ENCODE measurements at places on chromosomes 1 and 21. TPM values are rescaled to one million over a fixed set of nuclear protein-coding genes. Genes with fewer than 3 reads are reported as not detected.
A peak's percentile ranks its signal among the peaks of the same experiment; 100 is the strongest.

DNA sequence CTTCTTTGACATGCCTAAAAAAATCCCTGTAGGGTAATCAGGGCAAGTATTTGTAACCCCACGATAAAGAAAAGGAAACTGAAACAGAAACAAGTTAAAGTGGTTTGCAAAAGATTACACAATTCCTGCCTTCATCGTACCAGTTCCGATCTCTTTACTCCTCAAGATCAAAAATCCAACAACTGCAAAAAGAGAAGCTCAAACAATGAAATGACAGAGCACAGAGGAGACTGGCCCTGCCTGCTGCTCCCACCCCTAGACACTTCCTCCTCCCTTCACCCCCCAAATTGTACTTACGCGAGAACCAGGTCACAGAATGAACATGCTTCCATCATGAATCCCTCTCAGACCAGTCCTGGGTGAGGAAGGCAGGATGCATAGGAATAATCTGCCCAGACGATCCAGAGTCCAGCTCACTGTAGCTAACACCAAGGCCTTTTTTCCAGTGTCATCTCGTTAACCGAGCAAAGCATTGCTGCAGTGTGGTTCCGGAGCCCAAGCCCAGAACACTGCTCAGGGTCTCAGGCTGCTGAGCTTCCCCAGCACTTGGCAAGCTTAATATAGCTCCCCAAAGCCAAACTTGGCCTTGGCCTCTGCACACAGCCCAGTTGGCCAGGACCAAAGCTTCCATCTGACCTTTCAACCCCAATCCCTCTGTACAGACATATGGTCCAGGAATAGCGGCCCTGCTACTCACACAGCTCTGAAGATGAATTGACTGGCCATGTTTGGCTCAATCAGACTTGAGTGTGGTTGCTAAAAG is 20.3 kb downstream of the RXRG start:
- peak; percentile 38 for DNase-seq

DNA sequence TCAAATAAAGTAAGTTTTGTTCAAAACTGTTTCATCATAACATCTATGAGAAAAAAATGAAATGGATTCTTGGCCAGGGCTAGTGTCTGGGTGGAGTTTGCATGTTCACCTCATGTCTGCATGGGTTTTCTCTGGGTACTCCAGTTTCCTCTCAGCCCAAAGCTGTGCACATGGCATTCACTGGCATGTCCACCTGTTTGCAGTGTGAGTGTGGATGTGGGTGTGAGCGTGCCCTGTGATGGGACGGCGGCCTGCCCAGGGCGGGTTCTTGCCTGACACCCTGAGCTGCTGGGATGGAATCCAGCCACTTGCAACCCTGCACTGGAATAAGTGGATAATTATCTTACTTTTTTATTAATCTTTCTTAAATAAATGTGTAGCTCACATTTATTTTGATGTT is 185.5 kb downstream of the RYR2 start:
- no peak for DNase-seq

GRCh38 chr1:40884055-40884795 is 22.1 kb upstream of the CITED4 start:
- no peak for DNase-seq

BCAN gene
- total RNA-seq = not detected

DNA sequence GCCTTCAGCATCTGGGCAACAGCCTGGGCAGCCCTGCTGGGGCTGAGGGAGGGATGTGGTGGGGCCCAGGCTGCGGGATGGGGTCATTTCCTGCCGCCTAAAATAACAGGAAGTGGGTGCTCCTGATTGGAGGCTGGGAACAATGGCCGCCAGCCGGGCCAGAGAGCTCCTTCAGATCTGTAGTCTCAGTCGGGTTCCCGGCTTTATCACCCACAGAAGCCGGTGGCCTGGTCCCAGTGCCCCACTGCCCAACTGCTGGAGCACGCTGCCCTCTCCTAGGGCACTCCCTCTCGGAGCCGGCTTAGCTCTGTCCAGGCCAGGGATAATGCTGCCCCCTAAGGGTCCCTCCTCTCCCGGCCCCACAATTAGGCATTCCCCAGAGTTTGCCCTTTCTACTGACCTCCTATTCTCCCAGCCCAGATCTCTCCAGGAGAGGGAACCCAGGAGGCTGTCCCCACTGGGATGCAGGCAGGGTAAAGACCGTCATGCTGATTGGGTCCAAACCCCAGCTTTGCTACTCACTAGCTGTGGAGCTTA is 5.1 kb downstream of the MAP7D1 start:
- DNase-seq = peak; percentile 77

PRR9 gene
- not detected for total RNA-seq

- no peak for DNase-seq
These were observed 155.3 kb downstream of the DISC1 start for GRCh38 chr1:231781892-231782291.

DNA sequence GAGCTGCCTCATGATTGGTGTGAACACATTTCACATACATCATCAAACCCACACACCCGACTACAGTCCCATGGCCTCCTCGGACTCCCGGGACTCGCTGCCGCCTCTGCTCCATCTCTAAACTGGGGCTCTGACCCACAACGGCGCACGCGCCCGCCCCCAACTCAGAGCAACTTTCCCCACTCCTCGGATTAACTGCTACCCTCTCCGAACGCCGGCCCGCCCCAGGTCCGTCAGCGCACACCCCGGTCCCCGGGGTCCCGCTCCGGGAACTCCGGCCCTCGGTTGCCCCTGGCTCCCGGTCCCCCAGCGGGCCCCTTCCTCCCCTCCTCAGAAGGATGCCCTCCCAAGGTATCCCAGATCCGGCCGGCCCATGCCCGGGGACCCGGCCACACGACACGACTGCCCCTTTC is 740 bp downstream of the DSTYK start:
- no peak for DNase-seq

DNA sequence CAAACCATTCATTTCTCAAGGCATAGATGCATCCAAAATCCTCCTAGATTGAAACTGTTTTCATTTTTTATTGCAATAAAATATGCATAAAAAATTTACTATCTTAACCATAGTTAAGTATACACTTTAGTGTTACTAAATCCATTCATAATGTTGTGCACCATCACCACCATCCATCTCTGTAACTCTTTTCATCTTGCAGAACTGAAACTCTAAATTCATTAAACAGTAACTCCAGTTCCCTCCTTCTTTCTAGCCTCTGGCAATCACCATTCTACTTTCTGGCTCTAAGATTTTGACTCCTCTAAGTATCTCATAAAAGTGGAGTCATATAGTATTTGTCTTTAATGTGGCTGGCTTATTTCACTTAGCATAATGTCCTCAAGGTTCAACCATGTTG is 236.8 kb downstream of the SMYD3 start:
- no peak for DNase-seq

GRCh38 chr1:23369335-23370013 is at the start of gene ZNF436:
Gene ZNF436 (minus strand): TSS chr1:23369836. CDS start chr1:23368005, 1,831 bp downstream.
- DNase-seq = no peak

- DNase-seq = no peak
These were observed 113.1 kb downstream of the PCP4 start for GRCh38 chr21:39980241-39980820.

DNA sequence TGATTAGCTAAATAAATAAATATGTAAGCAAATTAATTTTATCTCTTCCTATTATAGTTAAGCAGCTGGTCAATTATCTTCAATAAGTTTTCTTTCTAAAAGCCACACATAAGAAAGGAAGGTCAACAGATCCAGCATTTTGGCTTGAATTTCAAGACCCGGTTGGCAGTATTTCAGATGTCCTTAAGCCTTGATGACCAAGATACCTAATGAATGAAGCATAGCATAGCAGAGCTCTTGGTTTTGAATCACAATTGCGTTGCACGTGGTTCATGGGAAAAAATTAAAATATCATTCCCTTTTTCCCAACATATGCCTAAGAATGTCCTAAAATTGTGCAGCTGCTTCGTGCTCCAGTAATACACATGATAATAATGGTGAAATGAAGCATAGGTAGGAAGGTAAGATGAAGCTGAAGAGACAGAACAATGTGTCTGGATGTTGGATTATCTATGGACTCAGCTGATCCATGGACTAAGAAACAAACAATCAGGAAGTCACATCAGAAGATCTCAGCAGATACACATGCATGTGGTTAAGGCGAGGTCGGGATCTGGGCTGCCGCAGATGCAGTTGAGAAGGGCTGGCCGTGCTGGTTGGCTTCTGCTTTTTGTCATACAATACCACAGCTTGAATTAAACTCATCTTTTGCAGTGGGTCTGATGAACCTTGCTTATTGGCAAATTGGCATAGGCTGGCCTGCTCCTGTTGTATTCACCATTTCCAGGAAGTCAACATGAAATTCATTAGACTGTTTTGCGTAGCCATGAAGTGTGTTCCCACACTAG is 284.9 kb upstream of the RUNX1 start:
- DNase-seq = no peak

DNA sequence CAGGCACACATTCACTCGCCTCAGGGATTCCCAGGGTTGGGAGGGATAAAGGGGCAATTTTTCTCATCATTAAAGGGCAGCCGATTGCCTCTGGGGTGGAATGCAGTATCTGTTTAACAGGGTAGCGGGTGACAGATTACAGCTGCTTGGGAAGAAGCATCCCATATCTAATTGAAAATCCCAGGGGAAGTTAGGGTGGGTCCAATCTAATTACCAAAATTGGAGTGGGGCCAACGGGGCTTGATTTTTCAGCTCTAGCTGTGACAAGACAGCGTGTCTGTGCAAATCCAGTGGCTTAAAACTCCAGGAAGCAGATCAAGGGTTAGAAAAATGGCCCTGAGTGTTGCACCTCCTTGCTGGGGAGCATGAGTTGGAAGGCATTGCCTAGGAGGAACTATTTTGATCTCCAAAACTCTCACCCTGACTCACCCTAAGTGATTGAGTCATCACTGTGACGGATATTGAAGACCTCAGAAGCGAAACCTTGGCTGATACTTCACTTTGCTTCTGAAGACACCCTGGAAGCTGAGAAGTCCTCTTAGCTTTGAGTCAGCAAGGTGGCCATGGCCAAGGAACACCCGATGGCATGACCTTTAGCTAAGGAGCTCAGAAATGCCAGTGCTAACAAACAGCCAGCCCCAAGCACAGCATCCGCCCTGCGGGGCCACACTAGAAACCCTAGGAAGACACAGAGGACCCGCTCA is 46.0 kb downstream of the GRHL3 start:
- no peak for DNase-seq

DNA sequence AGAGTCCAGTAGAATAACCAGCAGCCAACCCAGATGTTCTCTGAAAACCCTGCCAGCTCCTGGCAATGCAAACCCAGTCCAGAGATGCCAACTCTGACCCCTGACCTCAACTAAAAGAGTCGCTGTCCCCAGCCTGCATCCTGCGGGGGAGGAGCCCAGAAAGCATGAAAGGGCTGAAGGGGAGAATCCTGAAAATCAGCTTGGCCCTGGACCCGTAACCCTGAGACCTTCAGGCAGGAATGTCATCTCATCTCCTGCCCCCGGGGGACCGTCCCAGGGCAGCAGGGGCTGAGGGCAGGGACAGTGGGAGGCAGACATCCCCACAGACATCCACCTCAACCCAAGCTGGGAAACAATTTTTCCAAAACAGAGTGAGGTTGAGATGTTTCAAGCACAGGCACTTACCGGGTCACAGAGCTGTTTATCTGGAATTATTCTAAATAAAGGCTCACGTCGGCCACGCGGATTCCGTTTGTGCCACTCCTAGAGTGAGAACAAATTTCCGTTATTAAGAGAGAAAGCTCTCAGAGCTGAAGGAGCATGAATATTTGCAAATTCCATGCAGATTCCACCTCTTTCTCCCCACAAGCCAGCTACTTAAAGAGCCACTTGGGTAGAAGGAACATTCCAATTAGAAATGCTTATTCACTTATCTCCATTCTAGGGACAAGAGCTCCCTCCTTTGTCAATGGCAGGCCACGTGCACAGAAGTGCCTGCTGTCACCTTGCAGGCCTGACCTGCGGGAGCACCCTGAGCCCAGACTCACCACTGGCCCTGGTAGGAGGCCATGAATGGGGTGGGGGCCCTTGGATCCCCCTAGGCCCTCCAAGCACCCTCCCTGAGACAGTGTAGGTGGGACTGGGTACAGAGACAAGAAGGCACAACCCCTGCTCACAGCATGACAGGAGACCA is 240.1 kb downstream of the NPHP4 start:
- DNase-seq = no peak

DNA sequence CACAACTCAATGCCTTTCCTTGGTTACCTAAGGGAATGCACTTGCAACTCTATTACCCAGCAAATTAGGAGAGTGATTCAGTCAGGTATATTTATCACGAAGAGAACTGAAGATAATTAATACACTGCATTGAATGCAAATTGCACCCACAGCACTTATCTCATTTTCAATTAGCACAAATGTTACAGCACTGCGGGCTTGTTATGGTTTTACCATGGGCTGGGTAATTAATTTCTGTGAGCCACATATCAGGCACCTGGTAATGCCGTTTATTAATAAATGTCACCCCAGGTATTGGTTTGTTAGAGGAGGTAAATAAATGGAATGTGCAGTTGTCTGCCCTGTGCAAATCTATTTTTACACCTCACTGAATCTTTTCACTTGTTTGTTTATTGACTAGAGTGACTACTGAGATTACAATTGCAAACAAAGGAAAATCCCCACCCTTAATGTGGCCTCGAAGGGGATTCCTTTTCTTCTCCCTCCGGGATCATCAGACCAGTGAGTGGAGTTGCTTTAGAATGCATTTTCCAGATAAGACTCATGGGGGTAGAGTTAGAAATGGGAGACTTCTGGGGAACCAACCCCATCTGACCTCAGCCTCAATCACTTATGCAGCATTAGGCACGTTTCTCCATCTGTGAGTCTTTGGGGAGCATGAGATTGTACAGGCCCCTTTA is 269.3 kb downstream of the RPS6KC1 start:
- DNase-seq = no peak

SPATA45 gene
- not detected for total RNA-seq

DNA sequence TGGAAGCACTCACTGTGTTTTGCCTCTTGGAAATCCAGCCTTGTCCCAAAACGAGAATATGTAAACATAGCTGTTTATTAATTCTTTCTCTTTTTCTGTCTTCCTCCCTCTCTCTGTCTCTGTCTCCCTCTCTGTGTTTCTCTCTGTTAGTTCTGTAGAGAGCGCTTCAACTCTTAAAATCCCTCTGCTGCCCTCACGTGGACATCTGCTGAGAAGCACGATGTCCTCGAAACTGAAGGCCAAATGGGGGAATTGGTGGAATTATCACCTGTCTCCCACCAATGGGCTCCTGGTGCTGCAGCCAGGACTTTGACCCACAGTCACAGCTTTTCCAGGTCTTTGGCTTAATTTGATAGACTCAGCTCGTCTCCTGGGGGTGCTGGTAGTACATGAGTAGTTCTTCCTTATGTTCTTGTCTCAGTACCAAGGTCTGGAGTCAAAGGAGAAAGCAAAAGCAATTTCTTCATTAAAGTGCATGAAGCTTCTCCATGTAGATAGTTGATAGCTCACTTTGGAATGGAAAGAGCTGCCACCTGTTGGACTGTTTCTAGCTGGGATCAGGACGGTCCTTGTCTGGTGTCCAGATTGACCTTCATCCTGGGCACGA is 5.5 kb upstream of the GBP6 start:
- DNase-seq = peak; percentile 66

GRCh38 chr1:179321533-179322216 is 28.1 kb downstream of the SOAT1 start:
- no peak for DNase-seq

BRINP3 gene
- total RNA-seq = not detected

All from CD8-positive, alpha-beta memory T cell (primary cell).